ENCODE measurements at places on chromosomes 11 and 22.

GRCh38 chr11:130212431-130212961 is 52.9 kb downstream of the ST14 start:
- no peak for DNase-seq

GRCh38 chr22:42443240-42444076 is 11.3 kb upstream of the NFAM1 start:
- DNase-seq, result no peak

- DNase-seq, result no peak
Measured at GRCh38 chr11:13314676-13315394, 37.2 kb downstream of the BMAL1 start.

GRCh38 chr22:29517215-29517908 is 36.2 kb downstream of the THOC5 start:
- no peak for DNase-seq

- no peak for DNase-seq
Measured at GRCh38 chr11:4495487-4495886, 13.0 kb downstream of the OR52K1 start.

DNA sequence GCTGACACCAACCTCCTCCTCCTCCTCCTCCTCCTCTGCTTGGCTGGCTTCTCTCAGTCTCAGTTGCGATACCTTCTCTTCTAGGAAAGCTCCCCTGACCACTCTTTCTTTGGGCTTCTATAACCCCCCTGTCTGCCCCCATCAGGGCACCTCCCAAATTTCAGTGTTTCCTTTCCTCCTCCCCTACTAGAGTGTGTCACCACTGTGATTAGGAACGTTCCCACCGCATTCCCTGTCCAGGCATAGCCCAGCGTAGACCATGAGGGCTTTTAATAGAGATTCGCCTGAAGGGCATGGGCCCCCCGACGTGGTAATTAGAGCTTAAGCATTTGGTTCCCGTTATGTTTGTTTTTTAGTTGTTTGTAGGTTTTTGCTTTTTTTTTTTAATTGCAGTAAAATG is 65.5 kb downstream of the KIAA1671 start:
- DNase-seq, result no peak

- no peak for DNase-seq
Measured at GRCh38 chr22:49053578-49053977, 774.1 kb downstream of the BRD1 start.
